ENCODE measurements at places on chromosomes 2 and 18.

GRCh38 chr2:136178941-136179601 is 61.1 kb upstream of the CXCR4 start:
- DNase-seq, result no peak

- DNase-seq, result no peak
Measured at GRCh38 chr18:80105369-80106167, 3.5 kb upstream of the ADNP2 start.

DNA sequence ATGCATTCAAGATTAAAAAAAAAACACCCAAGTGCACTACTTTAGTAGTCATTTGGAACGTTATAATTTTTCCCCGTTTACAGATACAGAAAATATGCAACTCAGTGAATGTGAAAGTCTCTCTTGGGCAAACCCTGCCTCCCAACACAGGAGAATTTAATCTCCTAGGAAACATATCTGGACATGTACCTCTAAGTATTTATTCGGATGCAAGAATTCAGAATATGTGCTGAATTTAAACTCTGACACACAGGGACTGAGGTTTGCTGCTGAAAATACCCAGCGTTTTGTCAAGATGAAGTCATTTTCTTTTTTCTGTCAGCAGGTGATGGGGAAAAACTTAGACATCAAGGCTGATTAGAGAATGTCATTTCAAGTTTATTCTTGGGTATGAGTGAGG is 105.4 kb downstream of the ACKR3 start:
- no peak for DNase-seq

DNA sequence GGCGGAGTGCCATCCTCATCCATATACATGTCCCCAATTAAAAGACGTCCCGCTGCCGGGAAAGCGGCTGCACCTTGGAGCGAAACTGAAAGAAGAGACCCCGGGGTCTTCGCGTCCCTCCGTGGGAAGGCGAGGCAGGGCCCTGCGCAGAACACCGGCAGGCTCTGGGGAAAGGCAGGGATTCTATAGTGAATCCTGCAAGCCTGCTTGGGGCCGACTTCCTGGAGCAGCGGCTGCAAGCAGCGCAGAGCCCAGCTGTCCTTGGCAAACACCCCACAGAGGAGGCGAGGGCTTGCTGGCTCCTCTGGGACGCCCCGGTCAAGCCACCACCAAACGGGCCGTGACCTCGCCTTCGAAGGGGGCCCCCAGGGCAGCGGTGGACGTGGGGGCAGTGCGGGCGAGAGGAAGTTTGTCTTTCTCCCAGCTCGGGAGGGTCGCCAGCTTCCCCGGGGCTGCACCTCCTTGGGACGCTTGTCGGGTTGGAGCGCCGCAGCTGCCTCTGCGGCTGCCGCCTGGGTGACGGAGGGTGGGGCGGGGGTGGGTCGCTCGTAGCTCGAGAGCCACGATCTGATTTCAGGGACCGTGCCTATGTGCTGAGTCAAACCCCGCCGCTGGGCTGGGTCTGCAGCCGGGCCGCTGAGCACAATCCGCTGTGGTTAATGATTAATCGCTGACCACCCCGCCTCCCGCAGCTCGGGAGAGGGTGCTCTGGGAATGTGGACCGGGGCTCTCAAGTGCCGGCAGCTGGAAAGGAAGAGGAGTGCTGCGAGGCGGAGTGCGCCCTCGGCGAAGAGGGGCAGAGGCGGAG is 486 bp upstream of the GPR39 start:
- DNase-seq, result peak; percentile 82

- no peak for DNase-seq
Measured at GRCh38 chr2:118145806-118146205, 57.5 kb downstream of the INSIG2 start.

GRCh38 chr18:9851511-9851910 is 34.3 kb upstream of the TXNDC2 start:
- DNase-seq, result no peak

DNA sequence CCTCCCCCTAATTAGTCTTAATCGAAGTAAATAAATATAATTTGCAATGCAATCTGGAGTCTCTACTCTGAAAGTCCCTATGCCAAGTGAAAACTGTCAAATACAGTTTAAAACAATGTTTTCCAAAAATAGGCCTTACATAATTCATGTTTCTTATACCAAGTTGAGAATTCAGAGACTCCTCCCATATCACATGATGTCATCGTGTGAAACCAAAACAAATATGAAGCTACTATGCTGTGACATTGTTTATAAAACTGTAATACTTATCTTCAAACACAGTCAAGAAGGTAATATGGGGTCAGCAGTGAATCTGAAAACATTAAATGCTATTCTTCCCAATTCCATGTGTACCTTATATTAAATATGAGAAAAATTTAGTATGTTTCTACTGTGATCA is 940.2 kb upstream of the FANCL start:
- no peak for DNase-seq

GRCh38 chr2:28821295-28821958 is 10.8 kb downstream of the SPDYA start:
- DNase-seq, result no peak

DNA sequence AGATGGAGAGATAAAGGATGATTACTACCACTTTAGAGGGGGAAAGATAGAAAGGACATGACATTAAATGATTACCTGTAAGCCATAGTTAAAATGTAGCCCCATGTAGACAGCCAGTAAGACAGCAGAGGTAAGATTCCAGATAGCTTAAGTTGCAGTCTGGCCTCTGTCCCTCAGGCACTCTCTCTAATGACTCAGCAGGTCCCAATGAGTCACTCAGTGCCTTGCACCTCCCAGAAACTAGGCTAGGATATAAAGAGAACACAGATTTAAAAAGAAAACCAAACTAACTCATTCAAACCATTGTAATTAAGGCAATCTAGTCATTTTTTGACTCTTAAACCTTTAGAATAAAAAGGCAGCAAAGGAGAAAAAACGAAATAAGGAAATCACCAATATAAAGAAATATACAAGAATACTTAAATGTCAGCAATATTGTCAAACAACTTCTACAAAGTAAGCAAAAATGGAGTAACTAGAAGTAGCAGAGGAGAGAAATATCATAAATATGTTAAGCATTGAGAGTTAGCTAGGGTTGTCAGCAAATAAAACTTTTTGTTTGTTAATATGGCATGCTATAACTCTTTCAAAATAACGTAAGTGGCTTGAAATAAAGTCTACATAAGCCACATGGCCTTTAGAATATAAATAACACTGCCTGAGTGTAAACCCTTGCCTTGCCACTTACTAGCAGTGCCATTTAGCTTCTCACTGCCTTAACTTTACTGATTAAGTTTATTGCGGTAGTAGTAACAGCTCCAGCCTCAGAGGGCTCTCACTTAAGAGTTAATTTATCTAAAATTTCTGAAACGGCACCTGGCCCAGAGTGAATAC is 48.5 kb downstream of the SOCS6 start:
- DNase-seq, result no peak

GRCh38 chr18:12828116-12829051 is 55.7 kb downstream of the PTPN2 start:
- no peak for DNase-seq

GRCh38 chr2:40559175-40559574 is 107.3 kb upstream of the SLC8A1 start:
- DNase-seq, result no peak
